Motor neuron (in vitro differentiated cells): ENCODE measurements at places on chromosomes 1 and 21.
A peak's percentile ranks its signal among the peaks of the same experiment; 100 is the strongest.

DNA sequence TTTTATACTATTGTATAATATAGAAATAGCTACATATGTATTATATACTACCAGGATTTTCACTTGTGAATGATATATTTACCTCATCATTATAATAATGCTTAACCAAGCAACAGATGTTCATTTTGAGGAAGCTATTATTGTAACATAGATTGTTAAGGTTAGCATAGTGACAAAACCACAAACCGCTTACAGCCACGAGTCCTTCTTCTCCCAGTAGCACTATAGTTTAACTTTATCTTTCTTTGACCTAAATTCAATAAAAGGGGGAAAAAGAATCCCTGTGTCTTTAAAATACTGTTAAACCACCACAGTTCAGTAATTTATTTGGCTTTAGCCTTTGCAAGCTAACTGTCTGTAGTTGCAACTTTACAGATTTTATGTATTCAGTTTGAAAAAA lies 1039.4 kb upstream of the B3GALT2 start:
- ATAC-seq, result no peak

- no peak for ATAC-seq
Observed at GRCh38 chr1:206829875-206830274, 35.5 kb upstream of the IL20 start.

- ATAC-seq, result no peak
Observed at GRCh38 chr1:11779715-11780379, 17.9 kb downstream of the C1orf167 start.

- ATAC-seq, result no peak
Observed at GRCh38 chr21:34313116-34313515, 50.7 kb upstream of the KCNE2 start.

- no peak for ATAC-seq
Observed at GRCh38 chr1:24557220-24557619, 1.3 kb downstream of the NCMAP start.

DNA sequence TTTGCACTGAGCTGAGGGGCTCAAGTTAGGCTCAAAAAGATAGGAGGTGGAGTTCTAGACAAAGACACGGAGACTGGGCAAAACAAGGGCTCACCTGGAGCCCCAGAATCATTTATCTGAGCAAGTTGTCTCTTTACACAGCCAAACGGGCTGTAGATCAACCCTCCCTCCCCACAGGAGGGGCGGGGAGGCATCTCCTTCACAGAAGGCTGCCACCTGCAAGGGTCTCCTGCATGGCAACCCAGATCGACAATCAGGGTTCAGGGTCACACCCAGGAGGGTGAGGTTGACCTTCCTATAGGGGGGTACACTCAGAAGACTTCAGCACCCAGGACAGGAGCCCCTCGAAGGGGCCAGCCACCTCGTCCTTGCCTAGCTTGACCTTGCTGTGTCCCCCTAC lies 84.0 kb downstream of the CD247 start:
- no peak for ATAC-seq

- ATAC-seq, result no peak
Observed at GRCh38 chr1:59506952-59507351, 210.1 kb downstream of the FGGY start.

- ATAC-seq, result no peak
Observed at GRCh38 chr1:24769656-24770651, 24.7 kb downstream of the CLIC4 start.

GRCh38 chr21:29788752-29789151 lies 151.0 kb downstream of the GRIK1 start:
- no peak for ATAC-seq

- peak; percentile 69 for ATAC-seq
Observed at GRCh38 chr1:226110249-226111097, 48.0 kb downstream of the H3-3A start.

- ATAC-seq, result no peak
Observed at GRCh38 chr1:24077278-24077978, 34.5 kb downstream of the MYOM3 start.

GRCh38 chr1:157240495-157241184 lies 102.4 kb upstream of the ETV3 start:
- ATAC-seq, result peak; percentile 52

GRCh38 chr1:180157576-180158057 lies 2.9 kb downstream of the QSOX1 start:
- ATAC-seq, result no peak

- no peak for ATAC-seq
Observed at GRCh38 chr1:232423591-232423990, 206.3 kb downstream of the SIPA1L2 start.

DNA sequence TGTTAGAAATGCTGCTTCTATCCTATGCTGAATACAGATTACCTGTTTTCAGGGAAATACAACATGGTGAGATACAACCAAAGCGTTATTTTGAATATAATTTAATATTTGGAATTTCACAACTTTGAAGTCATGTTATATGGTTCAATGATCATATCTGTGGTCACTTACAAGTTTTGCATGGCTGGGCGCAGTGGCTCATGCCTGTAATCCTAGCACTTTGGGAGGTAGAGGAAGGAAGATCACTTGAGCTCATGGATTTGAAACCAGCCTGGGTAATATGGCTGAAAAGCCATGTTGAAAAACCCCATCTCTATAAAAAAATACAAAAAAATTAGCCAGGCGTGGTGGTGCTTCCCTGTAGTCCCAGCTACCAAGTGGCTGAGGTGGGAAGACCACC lies 57.9 kb downstream of the DOP1B start:
- no peak for ATAC-seq

GRCh38 chr1:197130677-197131304 lies 15.7 kb downstream of the ASPM start:
- ATAC-seq, result no peak

GRCh38 chr1:6360117-6360496 lies 33.5 kb downstream of the ACOT7 start:
- no peak for ATAC-seq

DNA sequence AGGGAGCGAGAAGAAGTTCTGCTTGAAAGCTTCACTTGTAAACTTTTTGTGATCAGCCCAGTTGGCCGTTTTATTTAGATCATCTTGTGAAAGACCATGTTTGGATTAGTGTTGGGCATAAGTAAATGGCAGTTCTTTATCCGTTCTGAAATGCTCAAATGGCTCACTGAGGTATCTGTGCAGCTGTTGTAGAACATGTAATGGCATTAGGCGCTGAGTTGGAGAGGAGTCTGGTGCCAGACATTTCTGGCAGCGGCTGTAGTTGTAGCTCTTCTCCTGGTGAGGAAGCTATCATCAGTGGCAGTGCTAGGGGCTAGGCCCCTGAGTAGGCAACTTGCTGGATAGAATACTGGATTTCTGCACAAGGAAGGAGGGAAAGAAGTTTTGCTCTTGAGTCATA lies 321.6 kb downstream of the LMO4 start:
- ATAC-seq, result no peak

- ATAC-seq, result no peak
Observed at GRCh38 chr1:244659694-244660093, 6.8 kb downstream of the DESI2 start.

GRCh38 chr1:50659107-50659662 lies 235.9 kb upstream of the DMRTA2 start:
- no peak for ATAC-seq

GRCh38 chr1:3000214-3000613 lies 21.1 kb upstream of the ACTRT2 start:
- no peak for ATAC-seq

- no peak for ATAC-seq
Observed at GRCh38 chr1:109719337-109719837, 7.3 kb downstream of the GSTM5 start.

GRCh38 chr1:72567521-72567920 lies 285.2 kb upstream of the NEGR1 start:
- no peak for ATAC-seq

- no peak for ATAC-seq
Observed at GRCh38 chr1:76541618-76542017, 325.7 kb upstream of the ST6GALNAC5 start.

GRCh38 chr21:41837756-41838297 lies 41.3 kb downstream of the PRDM15 start:
- no peak for ATAC-seq

DNA sequence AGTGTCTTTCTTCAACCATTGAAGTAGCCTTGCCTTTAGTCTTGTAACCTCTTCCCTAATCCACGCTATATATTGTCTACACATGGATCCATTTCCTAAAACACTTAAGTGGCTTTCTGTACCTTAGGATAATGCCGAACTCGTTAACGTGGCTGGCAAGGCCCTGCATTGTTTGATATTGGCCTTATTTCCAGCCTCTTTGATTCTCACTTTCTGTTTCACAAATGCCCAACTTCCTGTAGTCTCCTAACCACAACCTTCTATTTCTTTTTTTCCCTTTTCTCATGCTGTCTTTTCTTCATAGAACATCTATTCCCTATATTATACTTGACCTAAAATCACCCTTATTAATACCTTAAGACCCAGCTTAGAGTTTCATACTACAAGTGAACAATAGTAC lies 536.0 kb downstream of the LMO4 start:
- no peak for ATAC-seq

DNA sequence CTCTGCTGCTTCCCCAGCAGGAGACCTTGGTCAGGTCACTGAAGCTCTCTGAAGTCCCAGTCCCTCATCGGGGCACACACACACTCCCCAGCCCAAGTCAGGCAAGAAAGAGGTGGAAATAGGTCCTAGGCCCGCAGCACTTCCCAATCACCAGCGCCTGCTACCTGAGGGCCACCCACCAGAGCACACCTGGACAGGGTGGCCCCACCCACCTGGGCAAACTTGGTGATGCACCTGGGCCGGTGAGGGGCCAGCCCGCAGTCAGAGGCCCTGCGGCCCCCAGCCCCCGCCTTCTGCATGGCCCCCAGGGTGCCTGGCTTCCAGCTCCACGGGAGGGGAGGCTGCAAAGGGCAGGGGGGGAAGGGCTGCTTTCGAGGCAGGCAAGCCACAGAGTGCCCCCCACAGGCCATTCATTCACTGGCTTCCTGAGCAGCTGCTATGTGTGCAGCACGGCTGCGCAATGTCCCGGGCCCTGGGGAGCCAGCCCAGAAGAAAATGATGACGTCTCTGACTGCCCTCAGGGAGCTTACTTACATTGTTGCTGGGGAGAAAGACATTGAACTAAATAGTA lies 4.7 kb downstream of the SH2D5 start:
- no peak for ATAC-seq

DNA sequence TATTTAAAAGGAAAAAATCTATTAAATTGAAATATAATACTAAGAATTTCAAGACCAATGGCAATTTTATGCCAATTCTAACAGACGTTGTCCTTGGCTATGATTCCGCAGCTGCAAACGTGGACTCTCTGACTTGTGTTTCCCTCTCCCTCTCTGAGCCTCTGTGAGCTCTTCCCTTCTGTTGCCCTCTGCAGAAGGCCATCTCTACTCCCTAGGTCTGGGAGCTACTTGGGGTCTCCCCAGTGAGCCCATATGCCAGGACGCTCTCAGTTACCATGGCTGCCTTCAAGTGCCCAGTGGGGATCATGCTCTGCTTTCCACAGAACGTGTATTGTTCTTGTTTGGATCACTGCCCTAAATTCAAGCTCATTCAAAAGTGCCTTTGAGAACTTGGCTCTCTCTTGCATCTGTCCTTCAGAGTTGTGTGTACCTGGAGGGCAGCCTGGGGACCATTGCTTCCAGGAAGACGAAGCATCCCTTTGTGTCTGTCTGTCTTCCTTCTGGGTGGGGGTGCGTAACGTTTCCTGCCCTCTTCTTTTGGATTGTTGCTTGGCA lies 97.5 kb upstream of the TSPAN2 start:
- ATAC-seq, result no peak

DNA sequence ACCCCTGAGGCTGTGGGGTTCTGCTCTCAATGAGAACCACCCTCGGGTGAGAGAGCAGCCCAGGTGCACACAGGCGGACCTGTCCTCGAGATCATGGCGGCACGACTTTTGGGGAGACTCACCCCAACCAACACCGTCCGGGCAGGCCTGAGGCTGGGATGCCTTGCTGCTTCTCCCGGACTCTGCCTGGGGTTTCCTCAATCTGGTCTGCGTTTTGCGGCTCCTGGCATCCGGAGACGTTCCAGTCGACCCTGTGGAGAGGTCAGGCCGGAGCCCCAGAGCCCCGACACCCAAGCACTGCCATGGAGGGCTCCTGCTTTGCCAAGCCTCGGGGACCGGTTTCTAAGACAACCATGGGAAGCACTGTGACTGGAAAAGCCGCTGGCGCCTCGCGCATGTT lies 3879.7 kb downstream of the SRGAP2C start:
- no peak for ATAC-seq

GRCh38 chr1:206506405-206507283 lies 687 bp upstream of the RASSF5 start:
- peak; percentile 3 for ATAC-seq

- ATAC-seq, result no peak
Observed at GRCh38 chr1:19186001-19186400, 24.1 kb downstream of the UBR4 start.

GRCh38 chr1:182595641-182596240 lies 6.7 kb upstream of the RNASEL start:
- peak; percentile 57 for ATAC-seq

- no peak for ATAC-seq
Observed at GRCh38 chr1:156387870-156388173, 18.8 kb downstream of the RHBG start.

DNA sequence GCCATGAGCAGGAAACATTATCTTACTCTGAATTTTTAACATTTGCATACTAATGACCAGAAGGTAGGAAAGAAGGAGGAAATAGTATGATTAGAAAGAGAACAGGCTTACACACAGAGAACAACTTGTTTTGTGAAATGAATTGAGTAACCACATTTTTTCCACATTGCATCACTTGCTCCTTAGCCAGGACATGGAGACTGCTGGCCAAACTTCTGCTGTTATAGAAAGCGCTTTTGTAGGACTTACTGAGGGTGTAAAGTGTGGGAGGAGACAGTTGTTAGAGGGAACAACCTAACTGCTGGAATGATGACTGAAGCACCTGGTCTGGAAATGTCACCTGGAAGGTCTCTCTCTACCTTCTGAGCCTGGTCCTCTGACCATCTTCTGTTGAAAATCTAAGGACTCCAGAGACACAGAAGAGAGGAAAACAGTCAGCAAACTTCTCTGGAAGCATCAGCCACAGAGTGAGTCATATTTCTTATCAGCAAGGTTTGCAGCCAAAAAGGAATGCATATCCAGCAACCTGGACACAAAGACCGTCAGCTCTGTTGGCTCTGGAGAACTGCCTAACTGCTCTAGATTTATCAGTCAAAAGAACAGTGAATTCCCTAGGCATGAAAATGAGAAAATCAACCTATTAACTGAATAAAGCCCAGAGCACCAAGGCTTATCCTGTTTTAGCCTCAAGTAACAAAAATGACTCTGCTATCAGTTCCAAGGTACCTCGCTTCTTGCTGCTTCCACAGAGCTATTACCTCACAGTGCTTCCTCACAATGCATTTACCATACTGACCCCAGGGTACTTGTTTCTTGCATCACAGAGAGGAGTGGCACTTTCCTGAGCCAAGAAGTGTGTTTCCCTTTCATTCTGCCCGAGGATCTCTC lies 88.0 kb upstream of the SLFNL1 start:
- ATAC-seq, result no peak

GRCh38 chr1:17585266-17585987 lies 45.9 kb downstream of the ARHGEF10L start:
- ATAC-seq, result no peak

- ATAC-seq, result peak; percentile 45
Observed at GRCh38 chr1:107293901-107294613, 153.2 kb downstream of the NTNG1 start.

DNA sequence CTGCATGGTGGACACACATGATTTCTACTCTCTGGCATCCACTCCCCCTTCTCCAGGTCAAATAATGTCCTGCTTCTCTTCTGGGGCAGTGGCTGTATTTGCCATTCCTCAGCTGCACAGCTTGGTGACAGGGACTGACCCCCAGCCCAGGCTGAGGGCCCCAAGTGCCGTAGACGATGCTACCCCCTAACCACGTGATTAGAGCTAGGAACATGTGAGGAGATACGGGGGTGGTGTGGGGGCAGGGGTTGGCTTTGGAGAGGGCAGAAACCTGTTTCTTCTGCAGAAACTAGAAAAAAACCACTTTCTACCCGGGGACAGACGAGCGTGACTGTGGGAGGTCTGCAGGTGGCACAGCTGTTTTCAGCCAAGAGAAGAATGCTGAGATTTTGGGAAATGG lies 192.4 kb downstream of the SIPA1L2 start:
- no peak for ATAC-seq
